ENCODE measurements at places on chromosomes 4 and X.

DNA sequence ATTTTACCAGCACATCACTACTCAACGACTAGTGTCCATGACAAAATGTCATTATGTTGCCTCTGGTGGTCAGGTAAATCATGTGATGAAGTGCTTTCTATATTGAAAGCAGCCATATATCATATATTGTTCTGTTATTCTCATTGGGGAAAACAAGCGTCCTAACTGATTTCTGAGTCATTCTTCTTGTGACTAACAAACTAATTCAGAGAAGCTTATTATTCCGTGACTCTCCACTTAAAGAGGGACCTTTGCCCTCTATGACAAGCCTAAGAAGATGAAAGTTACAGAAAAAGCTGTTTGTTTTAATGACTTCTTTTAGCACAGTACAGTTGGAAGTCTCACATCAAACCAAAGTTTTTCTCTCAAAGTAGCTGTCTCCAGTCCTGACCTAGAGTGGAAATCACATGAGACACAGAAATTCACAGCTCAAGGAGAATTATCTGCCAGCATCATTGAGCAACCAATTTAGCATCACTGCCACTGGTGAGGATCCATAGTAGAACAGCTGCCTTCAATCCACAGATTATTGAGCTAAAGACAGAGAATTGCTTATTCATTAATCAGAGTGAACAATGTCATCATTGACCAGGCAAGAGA is 36.4 kb downstream of the ASB9 start:
- DNase-seq, result no peak

DNA sequence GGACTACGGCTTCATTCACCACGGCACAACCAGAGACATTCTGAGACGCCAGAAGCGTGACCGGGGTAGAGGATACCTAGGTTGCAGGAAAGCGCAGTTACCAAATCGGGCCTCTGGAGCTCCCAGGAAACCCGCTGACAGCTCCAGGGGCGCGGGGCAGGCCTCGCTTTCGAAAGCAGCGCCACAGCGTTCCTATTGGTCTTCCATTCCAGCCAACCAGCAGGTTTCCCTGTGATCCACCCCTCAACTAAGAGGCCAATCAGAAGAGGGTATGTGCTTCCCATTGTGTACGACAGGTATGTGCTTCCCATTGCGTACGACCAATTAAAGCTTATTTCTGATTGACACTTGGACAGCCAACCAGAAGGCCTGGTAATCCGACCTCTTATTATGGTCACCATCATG is 14.9 kb downstream of the SNX12 start:
- no peak for DNase-seq

GRCh38 chrX:145856181-145856580 is 38.6 kb downstream of the SLITRK2 start:
- no peak for DNase-seq

- DNase-seq, result no peak
Observed at GRCh38 chr4:7077371-7077770, 9.5 kb upstream of the GRPEL1 start.

DNA sequence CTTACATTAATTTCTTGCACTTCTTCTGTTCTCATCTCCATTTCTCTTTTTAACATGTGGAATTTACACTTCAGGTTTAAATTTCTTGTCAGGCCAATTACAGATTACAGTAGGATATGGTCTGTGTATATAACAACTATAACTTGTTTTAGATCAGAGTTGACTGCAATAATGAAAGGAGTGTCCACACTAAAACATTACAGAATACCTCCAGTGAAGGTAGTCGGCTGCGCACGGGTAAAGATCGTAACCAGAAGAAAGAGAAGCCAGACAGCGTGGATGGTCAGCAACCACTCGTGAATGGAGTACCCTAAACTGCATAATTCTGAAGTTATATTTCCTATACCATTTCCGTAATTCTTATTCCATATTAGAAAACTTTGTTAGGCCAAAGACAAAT is 32.6 kb upstream of the FMR1NB start:
- no peak for DNase-seq

- no peak for DNase-seq
Observed at GRCh38 chr4:166846939-166847338, 387.4 kb downstream of the SPOCK3 start.

GRCh38 chrX:40077906-40078305 is 19.9 kb downstream of the BCOR start:
- no peak for DNase-seq

GRCh38 chrX:11205796-11206195 is 87.4 kb upstream of the AMELX start:
- DNase-seq, result no peak

GRCh38 chr4:76582074-76582816 is 147.2 kb downstream of the SHROOM3 start:
- no peak for DNase-seq

- no peak for DNase-seq
Observed at GRCh38 chr4:65407483-65407882, 262.8 kb downstream of the EPHA5 start.

GRCh38 chr4:145805490-145805889 is 125.5 kb downstream of the C4orf51 start:
- DNase-seq, result no peak

DNA sequence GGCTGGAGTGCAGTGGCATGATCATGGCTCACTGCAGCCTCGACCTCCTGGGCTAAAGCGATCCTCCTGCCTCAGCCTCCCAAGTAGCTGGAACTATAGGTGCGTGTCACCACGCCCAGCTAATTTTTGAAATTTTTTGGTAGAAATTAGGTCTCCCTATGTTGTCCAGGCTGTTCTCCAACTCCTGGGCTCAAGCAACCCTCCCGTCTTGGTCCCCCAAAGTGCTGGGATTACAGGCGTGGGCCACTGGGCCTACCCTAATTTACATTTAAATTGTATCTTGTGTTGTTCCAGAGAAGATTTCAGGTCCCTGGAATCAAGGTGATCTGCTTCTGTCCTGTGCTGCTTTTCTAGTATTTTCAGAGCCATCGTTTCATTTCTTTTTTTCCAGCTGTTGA is 1.2 kb upstream of the LRPAP1 start:
- no peak for DNase-seq

- no peak for DNase-seq
Observed at GRCh38 chr4:105556206-105556605, 3.8 kb downstream of the ARHGEF38 start.

GRCh38 chr4:153023692-153024394 is 87.7 kb downstream of the FHDC1 start:
- DNase-seq, result no peak

DNA sequence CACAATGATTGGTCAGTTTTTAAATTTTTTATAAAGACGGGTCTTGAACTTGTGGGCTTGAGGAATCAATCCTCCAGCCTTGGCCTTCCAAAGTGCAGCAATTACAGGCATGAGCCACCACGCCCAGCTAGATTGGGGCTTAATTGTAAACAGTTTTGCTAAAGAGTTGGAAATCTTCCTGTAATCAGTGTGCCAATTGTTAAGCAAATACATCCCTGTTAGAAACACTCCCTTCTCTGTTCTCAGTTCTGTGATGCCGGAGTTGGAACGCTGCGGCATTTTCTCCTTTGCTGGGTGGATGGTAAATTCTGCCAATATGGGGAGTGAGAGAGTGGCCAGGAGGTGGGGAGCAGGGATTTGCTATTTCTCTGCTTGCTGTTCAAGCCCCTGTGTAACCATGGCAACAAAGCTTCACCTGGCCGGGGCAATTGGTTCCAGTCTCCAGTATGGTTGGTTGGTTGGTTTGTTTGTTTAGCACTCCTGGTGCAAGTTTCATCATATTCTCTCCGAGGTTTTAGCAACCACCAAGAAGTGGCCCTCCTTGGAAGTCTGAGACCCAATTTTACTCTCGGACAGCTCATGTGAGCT is 3.0 kb upstream of the SPATA4 start:
- no peak for DNase-seq

- no peak for DNase-seq
Observed at GRCh38 chrX:15856222-15856587, 1.6 kb upstream of the AP1S2 start.

DNA sequence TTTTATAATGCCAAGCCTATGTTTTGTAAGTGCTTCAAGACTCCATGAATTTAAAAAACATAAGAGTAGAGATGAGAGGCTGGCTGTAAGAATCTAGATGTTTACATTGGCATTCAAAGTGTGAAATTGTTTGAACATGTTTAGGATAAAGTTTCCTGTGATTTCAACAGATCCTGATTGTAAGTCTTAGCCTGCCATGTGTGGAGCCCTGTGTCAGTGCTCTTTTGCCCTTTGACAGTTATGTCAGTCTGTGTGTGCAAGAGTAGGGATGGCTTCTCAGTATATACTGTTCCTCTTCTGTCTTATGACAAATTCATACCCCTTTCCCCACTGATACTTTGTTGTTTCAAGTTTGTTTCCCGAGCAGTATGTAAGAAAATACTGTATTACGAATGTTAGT is 68.2 kb downstream of the USP9X start:
- no peak for DNase-seq

DNA sequence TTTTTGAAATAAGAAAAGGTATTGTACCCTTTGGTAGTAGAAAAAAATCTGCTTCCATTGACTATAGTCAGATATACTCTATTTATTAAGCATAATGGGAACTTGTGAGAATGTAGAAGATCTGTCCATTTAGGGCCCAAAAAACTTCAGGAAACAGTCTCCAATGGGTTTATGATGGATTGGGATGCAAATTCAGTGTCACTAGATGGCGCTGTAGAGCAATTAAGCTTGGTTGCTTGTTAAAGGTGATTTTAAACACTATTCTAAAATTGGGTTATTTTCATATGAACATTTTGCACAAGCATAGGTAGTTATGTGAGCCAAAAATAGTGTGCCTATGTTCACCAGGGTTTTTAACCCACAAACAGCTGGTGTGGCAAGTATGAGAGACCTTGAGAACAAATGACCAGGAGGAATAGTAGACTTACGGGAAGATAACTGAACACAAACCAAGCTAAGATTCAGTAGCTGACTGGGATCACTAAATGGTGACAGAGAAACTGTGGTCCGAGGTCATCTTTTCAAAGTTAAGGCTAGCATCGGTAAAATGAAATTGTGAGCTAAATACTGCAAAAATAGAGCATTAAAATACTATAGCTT is 80.3 kb upstream of the LSM6 start:
- no peak for DNase-seq

GRCh38 chr4:176957353-176958118 is 164.8 kb upstream of the VEGFC start:
- DNase-seq, result no peak

DNA sequence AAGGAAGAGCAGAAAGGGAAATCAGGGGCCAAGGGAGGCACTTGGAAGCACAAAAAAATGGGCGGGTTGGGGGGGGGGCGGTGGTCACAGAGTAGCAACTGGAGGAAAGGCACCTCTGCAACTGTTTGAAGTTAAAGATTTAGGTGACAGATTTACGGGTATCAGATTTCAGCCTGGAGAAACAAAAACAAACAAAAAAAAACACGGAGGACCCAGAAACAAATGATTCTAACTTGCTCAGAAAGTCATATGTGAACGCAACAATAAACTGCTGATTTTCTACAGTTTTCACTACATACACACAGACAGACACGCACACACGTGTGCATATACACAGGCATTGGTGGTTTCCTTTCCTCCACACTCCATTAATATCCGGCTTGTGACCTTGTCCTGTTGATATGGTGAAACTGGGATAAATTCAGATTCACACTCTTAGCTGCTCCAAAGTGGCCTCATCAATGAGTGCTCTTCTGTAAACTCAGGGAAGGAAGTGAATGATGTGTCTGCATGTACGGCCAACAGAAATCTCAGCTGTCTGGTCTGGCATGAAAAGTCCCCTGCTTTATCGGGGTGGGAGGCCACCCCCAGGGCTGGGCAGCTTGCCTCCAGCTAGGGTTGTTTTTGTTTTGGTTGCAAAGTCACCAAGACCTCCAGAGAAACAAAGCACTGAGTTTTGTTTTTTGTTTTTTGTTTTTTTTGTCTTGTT is 54.3 kb downstream of the CHST7 start:
- DNase-seq, result no peak

DNA sequence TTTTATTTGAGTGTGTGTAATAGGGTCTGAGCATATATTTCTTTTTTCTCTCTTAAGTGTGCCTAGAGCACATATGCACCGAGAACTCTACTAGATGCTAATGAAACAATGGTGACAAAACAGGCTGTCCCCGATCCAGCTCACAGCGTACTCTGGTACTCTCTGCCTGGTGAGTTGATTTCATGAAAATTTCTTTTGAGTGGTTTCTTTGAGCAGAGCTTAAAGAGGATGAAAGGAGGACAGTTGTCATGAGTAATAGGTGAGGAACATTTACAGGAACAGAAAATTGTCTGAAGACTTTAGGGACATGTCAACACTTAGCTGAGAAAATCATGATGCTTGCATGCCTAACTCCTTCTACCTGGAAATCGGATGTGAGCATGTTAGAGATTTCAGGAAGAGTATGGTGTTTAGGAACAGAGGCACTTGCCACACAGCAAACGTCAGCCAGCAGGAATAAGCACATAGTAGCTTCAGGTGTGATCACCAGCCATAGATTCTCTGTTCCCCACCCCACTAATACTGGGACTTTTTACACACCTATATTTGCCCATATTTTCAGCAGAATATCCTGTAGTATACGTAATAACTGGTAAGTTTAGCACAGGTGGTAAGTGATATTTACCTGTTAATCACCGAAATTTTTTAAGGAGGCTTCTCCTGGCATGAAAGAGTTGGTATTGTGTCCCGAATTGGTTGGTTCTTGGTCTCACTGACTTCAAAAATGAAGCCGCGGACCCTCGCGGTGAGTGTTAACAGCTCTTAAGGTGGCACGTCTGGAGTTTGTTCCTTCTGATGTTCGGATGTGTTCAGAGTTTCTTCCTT is 111.1 kb downstream of the ZNF330 start:
- no peak for DNase-seq

GRCh38 chr4:139564502-139564901 is 8.5 kb upstream of the SETD7 start:
- no peak for DNase-seq

GRCh38 chr4:174882317-174882992 is 35.7 kb upstream of the ADAM29 start:
- no peak for DNase-seq

DNA sequence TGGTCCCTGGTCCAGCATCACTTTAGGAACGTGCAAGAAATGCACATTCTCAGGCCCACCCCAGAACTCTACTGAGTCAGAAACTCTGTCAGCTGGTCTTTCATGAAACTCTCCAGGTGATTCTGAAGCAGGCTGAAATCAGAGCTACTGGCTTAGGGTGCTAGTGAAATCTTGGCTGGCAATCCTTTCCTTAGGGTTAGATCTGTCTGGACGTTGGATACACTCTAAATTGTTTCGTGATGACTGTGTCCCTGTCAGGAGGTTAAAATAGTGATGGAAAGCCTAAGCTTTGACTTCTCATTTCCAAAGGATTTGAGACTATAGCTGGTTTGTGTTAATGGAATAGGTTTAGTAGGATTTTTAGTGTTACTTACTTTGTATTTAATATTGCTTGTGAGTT is 99.1 kb downstream of the ARHGAP10 start:
- DNase-seq, result no peak

DNA sequence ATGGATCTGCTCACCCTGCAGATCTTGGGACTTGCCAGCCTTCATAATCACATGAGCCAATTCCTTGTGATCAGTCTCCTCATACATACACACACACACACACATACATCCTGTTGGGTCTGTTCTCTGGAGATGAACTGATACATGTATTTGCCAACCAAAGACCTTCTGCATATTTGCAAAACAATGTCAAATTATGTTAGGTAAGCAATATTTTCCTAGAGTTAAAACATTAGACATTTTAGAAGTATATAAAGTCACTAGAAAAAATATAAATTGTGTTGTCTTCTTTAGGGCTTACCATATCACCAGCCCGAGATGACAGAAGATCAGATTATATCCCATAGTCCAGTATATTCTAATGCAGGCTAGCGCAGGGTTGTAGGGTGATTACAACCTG is 156.0 kb downstream of the DCHS2 start:
- no peak for DNase-seq
